Endothelial cell of coronary artery (primary cell): ENCODE measurements at places on chromosomes 5 and 9. TPM values are rescaled to one million over a fixed set of nuclear protein-coding genes. Genes with fewer than 3 reads are reported as not detected.

SARDH gene
- 0.27 and 4.0 TPM in 2 replicates for total RNA-seq

BHMT2 gene
- 0.09 TPM in 2 replicates for total RNA-seq

P4HA2 gene
- total RNA-seq: 64.3 and 212 TPM in 2 replicates

AFAP1L1 gene
- 92.1 and 118 TPM in 2 replicates for total RNA-seq

IFNK gene
- total RNA-seq: not detected in 2 replicates

IFNA21 gene
- not detected in 2 replicates for total RNA-seq
